ENCODE measurements at places on chromosomes 7 and 10.

- DNase-seq: no peak
Observed at GRCh38 chr7:2932402-2933251, 88.5 kb upstream of the GNA12 start.

DNA sequence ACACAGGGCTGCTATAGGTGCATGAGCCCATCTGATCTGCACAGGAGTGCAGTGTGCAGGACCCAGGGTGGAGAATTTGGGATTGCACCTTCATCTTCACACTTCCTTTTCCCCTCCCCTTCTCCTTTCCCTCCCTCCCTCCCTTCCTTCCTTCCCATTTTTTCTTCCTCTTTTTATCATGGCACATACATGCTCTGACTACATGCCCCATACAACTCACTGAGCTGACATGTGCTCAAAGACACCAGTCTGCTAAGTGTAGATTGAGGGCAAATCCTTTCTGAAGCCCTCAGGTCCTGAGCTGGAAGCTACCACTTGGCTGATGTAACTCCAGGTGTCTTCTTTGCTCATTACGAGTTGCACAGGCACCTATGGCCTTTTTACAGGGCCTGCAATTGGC is 365.3 kb upstream of the ZNF32 start:
- no peak for DNase-seq

DNA sequence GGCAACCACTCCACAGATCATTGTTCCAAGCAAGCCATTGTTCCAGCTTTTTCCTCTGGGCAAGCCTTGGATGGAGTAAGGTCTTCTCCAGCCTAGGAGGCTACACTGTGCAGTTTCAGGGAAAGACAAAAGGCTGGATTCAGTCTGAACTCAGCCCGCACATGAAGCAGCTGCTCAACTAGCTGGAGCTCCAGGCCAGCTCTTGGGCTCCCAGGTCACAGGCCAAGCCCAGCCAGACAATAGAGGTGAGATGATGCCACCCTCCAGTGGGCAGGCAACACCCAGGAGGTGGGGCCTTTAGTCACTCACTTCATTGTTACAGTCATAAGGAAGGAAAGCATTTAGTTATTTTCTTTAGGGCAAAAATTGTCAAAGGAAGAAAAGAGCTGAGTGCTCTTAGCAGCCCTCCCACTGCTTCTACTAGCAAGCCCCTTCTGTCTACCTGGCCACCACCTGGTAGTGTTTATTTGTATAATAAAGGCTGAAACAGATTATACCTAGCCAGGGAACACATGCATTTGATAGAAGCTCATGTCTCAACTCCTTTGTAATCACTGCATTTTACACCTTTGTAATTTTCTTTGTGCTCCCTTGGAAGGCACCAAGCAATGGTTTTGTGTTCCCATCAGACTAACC is 253.4 kb downstream of the WDR11 start:
- DNase-seq: no peak

DNA sequence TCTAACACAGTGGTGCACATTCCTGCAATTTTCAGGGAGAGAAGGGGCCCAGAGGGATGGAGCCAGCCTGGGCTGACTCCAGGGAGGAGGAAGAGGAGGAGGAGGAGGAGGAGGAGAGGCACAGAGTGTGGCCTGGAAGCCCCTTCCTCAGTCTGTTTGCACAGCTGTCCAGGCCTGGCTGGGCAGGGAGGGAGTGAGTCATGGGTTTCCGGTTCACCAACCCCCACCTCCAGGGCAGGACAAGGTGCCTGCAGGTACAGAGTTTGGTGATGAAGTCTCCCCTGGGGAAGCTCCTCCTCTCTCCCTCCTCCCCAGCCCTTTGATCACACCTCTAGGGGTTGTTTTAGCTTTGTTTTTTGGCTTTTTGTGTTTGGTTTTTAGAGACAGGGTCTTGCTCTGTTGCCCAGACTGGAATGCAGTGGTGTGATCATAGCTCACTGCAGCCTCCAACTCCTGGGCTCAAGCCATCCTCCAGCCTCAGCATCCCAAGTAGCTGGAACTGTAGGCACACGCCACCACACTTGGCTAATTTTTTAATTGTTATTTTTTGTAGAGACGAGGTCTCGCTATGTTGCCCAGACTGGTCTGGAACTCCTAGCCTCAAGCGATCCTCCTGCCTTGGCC is 77.5 kb upstream of the CUX1 start:
- no peak for DNase-seq

DNA sequence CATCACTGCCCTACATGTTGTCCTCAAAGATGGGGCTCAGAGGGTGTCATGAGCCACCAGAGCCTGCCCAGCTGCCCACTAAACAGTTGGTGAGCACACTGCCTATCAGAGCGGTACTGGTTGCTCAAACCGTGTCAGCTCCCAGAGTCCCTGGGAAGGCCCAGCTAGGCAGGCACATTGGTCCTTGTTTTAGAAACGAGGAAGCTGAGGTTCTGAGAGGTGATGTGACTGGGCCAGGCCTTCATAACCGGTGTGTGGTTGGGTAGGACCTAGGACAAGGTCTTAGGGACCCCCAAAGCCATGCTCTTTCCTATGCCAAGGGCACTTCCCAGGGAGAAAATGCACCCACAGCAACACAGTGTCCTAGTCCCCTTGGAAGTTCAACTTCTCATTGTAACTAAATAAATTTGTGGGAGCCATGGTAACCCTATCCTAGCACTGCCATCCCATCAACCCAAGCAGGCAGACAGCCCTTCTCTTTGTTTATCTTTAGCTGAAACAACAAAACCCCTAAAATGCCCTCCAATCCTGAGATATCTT is 174.7 kb upstream of the PDE1C start:
- no peak for DNase-seq

Measured in NCI-H524 (cell line).